ENCODE measurements at places on chromosomes 13 and 19. TPM values are rescaled to one million over a fixed set of nuclear protein-coding genes. Genes with fewer than 3 reads are reported as not detected.
A peak's percentile ranks its signal among the peaks of the same experiment; 100 is the strongest.

- peak; percentile 84 for DNase-seq
Observed at GRCh38 chr13:36345438-36346221, 564 bp downstream of the SPART start.

DNA sequence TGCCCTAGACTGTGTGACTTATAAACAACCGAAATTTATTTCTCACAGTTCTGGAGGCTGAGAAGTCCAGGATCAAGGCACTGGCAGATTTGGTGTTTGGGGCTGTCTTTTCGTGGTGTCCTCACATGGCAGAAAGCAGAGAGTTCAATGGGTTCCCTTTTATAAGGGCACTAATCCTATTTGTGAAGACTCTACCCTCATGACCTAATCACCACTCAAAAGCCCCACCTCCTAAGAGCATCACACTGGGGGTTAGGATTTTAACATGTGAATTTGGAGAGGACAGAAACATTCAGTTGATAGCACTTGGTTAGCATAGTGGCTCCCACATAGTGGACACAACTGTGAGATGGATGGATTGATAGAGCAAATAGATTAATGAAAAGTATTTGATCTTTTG lies 21.5 kb upstream of the GPR18 start:
- no peak for DNase-seq

ATP4B gene
- 0.09 TPM for polyA plus RNA-seq

MUC16 gene
- polyA plus RNA-seq = not detected

DNA sequence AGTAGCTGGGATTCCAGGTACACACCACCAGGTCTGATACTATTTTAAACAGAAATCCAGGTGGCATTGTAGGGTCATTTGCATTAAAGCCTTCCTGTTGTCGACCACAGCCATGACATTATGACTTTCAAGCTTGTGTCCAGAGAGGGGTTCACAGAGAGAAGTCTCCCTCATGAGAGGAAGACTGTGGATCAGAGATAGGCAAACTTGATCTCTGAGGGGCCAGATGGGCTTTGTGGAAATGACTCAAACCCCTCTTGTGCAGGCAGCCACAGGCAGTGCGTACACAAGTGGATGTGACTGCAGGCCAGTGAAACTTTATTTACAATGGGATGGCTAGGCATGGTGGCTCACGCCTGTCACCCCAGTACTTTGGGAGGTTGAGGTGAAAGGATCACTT lies 27.8 kb upstream of the F2RL3 start:
- no peak for DNase-seq

DNA sequence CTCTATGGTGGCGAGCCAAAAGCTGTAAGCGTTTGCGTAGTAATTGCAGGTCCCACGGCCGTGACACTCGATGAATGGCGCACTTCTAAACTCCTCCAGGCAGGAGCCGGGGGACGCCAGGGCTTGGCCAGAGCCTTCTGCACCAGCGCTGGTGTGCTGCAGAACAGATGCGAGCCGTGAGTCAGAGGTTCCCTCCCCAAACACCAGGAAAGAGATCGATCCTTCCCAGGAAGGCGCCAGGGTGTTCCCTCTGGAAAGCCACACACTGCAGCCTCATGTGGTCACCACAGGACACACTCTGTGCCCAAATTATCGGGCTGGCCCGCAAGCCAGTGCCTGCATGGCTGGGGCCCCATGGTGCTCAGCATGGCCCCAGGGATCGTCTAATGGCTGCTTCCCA lies 154.6 kb downstream of the COL4A1 start:
- DNase-seq = no peak

DNA sequence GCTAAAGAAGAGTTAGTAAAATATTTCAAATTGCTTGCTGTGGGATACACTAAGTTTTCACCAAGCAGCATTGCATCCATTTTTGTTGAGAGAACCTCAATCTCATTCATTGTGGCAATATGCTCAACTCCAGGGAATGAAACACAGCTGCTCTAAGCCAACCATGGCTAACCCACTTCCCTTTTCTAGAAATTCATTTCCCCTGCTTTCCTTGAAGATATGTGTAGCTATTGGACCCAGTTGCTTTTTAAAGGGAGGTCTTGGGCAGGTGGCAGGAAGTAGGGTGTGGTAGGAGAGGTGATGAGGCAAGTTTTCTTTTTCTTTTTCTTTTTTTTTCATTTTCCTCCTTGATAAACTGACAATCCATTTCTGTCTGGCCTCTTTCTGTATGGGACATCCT lies 452.2 kb downstream of the FGF14 start:
- DNase-seq = no peak

GRCh38 chr13:40483601-40484000 lies 182.8 kb downstream of the FOXO1 start:
- DNase-seq = no peak

PTPRH gene
- 0.11 TPM for polyA plus RNA-seq

DNA sequence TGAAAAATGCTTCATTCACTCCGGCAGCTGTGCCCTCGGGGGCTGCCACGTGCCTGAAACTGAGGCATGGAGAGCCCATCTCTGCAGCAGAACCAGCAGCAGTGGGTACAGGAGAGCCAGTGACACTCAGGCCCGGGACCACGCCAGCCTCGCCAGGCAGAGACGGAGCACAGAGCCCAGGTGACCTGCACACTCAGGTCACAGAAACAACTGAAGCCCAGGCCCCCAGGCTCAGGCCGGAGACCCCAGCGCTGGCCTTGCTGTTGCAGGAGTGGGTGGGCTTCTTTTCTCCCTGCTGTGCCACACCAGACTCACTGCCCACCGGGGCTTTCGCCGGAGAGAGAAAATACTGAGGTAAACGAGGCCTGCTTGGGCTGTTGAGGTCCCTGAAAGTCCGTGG lies 117.3 kb downstream of the SOX1 start:
- DNase-seq = no peak

DNA sequence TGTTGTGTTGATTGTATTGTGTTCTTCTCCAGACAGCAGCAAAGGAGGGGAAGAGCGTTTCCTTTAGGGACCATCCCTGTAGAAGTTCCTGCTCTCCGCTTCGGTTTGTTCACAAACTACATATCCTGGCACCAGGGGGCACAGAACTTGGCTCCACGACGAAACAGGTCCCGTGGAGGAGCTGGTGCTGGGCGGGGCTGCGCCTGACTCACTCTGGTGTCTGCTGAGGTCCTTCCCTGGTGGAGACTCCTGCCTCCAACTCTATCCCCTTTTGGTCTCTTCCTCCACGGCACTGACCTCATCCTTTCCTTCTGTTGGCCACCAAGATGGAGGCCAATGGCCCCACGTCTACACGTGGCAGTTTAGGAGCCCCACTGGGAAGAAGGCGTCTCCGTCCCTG lies 14.7 kb downstream of the TMPRSS9 start:
- no peak for DNase-seq

Data from forelimb muscle (tissue), 1 donor.